ENCODE measurements at places on chromosomes 2 and 18. TPM values are rescaled to one million over a fixed set of nuclear protein-coding genes. Genes with fewer than 3 reads are reported as not detected.

The CHRNG gene
- total RNA-seq: not detected

The DNAJC5G gene
- not detected for total RNA-seq

The SPDYA gene
- 1.6 TPM for total RNA-seq

The FN1 gene
- total RNA-seq: 2,380 TPM

The CSRNP3 gene
- 1.9 TPM for total RNA-seq

All from uterine smooth muscle cell (primary cell).